ENCODE measurements at places on chromosomes 1 and 21.

- no peak for DNase-seq
Observed at GRCh38 chr1:90712153-90712856, 4.8 kb downstream of the BARHL2 start.

DNA sequence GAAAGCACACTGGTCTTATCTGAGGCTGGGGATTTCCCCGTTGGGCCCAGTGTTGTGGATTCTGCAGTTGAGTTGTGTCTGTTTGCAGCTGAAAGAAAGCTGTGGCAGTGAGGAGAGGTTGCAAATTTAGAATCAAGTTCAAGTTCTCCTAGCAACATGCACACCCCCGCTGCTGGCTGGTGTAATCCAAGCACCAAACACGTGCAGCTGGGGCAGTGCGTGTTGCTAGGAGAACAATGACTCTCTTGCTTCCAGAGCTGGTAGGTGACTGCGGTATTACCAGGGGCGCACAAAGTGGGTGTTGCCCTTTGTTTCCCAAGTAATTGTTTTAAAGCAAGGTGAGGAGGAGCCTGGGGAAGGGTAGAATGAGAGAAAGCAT is 91.5 kb downstream of the IER5 start:
- peak; percentile 61 for DNase-seq

DNA sequence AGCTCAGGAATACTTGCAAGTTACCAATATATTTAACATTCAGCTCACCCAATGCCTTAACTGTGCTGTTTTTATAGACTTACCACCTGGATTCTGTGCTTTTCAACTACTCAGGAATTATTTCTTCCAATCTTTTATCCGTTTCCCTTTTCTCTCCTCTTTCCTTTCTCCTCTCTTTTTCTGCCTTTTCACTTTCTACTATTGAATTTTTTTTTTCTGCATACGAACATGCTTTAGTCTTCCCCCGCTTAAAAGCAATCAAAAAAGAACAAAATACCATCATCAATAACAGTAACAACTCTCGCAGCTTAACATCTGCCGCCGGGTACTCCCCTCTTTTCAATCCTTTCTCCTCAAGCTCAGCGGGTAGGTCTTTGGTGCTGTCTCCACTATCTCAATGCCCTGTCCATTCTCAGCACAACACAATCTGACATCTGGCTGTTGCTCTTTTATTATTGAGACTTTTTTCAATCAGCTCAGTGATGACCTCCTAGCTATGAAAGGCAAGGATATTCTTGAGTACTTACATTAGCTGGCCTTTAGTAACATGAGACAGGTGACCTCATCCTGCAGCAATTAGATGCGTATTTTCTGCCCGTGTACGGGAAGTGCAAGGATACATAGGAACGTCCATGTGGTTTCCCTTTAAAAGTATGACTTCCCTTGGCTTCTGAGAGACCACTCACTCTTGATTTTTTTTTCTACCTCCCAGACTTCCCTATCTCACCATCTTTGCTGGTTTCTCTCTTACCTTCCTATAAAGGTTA is 40.2 kb upstream of the SIPA1L2 start:
- DNase-seq = peak; percentile 87

DNA sequence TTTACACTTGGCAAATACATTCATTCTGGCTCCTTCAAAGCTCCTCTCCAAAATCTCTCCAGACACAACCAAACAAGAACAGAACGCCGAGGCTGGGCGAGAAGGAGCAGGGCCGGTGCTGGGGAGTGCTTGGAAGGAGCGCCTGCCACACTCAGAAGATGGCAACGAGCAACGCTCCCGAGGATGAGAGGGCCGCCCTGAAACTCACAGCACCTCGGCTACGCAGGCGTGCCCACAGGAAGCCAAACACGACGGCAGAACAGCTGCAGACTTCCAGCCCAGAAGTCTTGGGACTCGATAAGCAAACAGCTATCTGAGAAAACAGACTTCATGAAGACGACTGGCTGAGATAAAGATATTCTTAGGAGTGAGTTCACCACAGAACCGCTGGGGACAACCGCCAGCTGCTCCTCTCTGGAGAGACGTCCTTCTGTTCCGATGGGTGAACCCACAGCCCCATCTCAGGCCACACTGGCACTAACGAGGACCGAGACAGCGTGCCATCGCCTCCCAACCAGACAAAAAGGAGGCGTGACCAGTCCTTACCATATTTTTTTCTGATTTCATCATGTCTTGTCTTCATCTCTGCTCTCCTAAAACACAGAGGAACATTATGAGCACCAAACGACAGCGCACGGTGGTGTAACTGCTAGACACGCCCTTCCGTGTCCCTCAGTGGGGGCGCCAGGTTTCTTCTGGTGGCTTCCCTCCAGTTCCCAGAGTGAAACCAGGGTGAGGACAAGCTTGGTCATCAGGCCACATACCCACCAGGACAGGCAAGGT is 18.6 kb downstream of the PTTG1IP start:
- no peak for DNase-seq

- DNase-seq = no peak
Observed at GRCh38 chr1:157367091-157367739, 185.1 kb downstream of the FCRL5 start.

- DNase-seq = no peak
Observed at GRCh38 chr1:92995441-92996430, 34.5 kb upstream of the DIPK1A start.

DNA sequence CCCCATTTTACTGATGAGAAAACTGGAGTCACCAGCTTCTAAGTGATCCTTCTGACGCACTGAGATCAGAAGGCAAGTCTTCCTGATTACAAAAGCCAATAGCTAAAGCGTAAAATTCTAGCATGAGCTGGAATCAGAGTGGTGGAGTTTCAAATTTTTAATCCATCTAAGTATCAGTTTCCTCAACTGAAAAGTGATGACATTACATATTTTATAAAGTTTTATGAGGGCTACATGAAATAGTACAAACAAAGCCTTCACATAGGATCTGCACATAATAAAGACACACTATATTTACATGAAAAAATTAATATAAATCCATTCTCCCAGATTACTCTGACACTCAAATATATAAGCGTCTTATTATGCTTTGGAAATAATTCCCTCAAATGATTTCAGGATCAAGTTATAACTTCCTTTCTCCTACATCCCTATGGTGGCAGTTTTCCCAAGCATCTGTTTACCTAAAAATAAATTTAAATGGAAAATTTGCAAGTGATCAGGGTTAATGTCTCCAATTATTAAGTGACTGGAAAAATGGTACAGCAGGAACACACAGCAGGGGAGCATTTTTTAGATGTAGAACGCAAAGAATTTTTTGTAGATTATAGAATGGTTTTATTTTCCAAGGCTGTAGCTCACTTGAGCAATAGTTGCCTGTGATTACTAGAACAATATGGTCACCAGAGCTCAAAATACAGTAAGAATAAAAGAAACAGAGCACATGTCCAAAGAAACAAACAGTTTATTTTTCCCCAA is 490.4 kb upstream of the C1orf87 start:
- DNase-seq = no peak

GRCh38 chr1:214660190-214660589 is 57.2 kb downstream of the CENPF start:
- DNase-seq = no peak

GRCh38 chr21:34889320-34889675 is 159.8 kb downstream of the RUNX1 start:
- peak; percentile 39 for DNase-seq

DNA sequence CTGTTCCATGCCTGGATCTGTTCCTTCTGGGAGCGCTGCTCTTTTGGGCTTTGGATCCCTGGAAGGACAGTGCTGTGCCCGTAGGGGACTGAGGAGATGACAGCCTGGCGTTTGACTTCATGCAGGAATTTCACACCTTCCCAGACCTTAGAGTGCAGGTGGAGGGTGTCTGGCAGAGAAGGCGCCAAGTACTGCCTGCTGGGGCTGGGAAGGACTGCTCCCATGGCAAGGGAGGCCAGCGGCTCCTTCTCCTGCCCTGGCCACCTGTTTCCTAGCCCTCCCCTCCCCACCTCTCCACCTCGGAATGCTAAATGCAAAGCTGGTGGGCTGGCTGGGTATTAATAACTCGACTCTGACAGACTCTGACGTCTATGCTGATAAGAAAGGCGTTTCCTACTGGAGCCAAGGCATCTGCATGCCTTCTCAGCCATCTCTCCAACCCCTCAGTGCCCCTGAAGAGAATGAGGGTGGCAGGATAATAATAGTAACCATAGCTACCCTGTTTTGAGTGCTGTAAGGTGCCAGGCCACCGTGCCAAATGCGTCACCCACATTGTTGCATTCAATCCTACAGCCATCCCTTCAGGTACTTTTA is 17.5 kb upstream of the PDIK1L start:
- DNase-seq = no peak

DNA sequence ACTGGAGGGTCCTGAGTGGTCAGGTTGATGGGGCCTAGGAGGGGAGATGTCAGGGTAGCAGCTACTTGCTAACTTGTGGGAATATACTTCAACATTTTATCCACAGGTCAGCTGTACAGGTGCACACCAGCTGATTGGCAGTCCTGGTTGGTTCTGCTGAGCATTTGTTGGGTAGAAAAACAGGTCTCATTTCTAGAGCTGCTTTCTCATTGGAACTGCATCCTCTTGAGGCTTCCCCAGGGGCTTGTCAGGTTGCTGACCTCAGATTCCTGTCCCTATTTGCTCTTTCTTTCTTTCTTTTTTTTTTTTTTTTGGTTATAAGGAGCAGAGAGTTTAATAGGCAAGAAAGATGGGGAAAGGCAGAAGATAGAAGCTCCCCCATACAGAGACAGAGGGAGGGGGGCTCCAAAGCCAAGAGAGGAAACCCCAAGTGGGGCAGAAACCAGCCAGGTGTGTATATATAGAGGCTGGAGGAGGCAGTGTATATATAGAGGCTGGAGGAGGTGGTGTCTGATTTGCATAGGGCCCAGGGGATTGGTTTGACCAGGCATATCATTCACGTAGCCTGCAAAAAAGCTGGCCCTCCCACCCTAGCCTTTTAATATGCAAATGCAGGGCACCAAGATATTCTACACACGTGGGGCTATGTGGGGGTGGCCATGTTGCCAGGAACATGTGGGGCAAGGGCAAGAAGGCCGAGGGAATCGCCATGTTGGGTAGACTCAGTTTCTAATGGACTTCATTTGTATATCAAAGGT is 57.3 kb upstream of the STUM start:
- DNase-seq = no peak

GRCh38 chr1:164682570-164682969 is 123.6 kb downstream of the PBX1 start:
- DNase-seq = no peak

DNA sequence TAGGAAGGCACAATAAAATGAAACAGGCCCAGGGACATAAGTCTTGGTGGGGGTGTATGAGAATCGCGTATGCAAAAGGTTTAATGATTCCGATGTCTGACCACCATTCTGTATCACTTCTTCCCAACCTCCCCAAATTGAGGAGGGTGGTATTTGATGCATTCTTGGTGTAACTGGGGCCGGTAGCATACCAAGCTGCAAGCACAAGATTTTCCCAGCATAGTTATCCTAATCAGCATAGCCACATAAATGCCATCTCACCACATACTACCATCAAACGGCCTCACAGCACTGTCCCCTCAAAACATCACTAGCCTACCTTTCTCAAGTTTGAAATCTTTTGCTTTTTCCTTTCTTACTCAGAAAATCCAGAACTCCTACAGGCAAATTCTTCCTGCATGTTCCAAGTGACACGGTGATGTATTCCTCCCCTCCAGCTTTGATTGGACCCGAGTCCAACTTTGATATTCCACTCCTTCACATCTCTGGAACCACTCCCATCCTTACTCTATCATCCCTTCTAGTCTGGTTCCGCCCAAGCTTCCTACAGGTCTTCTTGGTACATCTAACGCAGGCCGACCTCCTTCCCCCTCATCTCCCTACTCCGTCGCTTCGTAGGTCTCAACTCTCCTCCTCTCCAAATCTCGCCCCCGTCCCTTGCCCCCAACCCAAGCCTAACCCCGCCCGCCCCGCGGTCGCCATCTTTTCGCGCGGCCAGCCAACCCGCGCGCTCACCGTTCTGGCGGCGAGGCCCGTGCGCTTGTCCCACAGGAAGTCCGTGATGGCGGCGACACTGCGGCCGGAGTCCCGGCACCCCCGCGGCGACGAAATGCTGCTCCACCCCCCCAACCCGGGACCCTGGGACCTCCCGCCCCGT is 600 bp downstream of the CLK2 start:
- DNase-seq = peak; percentile 77

- DNase-seq = no peak
Observed at GRCh38 chr1:153202006-153202405, 1.2 kb upstream of the LELP1 start.

DNA sequence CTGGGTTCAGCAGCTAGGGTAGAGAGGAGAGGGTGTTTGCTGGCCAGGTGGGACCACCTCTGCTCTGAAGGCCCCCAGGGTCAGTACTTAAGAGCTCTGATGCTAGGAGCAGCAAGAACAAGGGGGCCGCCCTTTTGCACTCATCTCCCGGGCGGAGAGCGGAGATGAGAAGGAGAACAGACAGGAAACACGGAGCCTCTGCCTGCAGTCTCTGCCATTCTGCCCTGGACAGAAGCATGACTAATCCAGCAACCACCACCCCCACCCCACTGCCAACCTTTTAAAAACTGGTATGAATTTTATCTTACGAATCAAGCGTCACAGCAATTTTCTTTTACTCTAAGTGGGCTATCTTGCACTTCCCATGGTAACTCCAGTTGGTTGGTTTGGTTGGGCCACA is 34.5 kb downstream of the PARP1 start:
- DNase-seq = no peak

DNA sequence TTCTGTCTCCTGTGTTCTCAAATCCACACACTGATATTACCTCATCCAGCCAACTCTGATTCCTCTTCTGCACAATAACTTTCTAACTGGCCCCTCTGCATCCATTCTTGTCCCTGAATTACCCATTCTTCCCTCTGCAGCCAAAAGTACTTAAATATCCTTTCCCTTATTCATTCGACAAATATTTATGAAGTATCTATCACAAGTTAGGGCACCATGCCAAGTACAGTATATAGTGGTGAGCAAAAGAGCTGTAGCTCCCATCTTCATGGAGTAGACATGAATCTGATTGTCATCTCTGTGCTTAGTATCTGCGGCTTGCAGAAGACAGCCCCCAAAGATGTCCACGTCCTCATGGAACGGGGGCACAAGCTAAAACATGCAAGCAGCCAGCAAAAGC is 316.8 kb downstream of the SETD4 start:
- DNase-seq = no peak

DNA sequence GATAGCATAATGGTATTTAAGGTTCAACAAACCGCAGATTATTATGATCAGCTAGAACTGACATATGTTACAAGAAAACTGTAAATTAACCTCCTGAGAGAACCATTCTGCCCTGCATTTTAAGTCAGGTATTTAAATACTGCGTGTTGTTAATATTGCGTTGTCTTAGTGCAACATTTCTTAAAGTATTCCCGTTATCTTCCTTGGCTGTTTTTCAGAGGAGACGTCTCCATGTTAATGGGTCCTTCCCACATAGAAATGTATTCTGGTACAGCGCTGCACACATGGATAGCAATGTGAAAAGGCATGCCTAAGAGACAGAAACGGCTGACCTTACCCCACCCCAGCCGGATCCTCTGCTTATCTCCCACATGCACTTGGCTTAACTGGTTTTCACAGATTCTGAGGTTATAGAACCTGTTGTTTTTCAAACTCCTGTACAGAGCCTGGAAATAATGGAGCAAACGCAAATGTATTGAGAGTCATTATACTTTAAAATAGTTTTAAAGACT is 22.8 kb upstream of the DEGS1 start:
- no peak for DNase-seq

- no peak for DNase-seq
Observed at GRCh38 chr1:247713753-247714152, 2.7 kb downstream of the OR6F1 start.

Data from NCI-H510A treated with DMSO at 0.1 percent for 48 hours (cell line).